Fibroblast of mammary gland (primary cell): ENCODE measurements at places on chromosomes 2 and 18.

DNA sequence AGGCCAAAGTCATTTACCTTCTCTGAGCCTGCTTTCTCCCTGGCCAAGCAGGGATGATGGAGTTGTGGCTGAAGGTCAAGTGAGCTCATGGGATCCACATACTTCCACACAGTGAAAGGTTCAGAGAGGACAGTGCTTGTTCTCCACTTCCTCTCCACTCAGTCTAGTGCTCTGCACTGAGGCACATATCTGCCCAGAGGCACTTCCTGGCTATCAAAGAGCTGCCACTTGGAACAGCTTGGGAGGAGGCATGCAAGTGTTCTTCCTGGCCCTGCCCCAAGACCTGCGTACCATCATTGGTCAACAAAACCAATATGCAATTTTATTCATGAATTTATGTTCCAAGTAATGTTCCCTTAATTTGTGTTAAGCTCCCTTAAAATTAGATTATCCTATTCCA is 71.9 kb downstream of the RNF152 start:
- no peak for DNase-seq

- DNase-seq, result no peak
These were observed 948.0 kb upstream of the CNTNAP5 start for GRCh38 chr2:123077101-123077500.

- no peak for DNase-seq
These were observed 65.5 kb upstream of the HK2 start for GRCh38 chr2:74768401-74768914.

GRCh38 chr2:224210286-224211180 is 171.4 kb upstream of the SERPINE2 start:
- DNase-seq, result no peak

DNA sequence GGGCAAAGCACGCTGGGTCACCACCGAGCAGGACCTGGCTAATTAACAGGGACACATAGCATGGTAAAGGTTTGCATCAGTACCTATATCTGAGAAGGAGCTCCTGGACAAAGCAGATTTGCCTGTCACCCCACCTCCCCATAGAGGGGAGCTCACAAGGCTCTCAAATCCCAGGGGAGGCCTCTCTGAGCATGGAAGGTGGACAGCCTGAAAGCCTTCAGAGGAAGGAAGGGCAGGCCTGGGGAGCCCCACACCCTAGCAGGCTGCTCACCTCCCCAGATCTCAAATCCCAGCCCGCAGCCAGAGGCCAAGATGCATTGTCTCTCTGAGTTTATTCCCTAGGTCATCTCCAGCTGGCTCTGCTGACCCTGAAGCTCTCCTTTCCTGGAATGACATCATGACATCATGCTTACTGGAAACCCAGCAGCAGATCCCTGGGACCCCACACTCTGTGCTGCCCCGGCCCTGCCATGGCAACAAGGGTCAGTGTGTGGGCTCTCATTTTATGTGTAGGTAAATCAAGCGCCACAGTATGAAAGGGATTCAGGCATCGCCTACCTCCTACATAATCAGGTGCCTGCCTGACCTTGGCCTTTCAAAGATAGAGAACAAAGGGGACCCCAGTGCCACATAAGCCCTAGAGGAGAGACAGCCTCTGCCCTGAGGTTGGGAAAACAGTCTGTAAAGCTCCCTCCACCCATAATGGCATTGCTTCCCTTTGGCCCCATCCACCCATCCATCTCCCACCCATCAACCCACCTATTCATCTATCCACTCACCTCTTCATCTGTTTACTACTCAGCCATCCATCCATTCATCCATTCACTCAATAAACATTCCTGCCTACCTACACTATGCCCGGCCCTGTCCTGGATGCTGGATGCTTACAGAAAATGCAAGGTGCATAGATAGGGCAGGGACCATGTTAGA is 15.7 kb upstream of the TEX51 start:
- DNase-seq, result no peak

- DNase-seq, result no peak
These were observed 619.3 kb downstream of the TRIB2 start for GRCh38 chr2:13335862-13336535.

DNA sequence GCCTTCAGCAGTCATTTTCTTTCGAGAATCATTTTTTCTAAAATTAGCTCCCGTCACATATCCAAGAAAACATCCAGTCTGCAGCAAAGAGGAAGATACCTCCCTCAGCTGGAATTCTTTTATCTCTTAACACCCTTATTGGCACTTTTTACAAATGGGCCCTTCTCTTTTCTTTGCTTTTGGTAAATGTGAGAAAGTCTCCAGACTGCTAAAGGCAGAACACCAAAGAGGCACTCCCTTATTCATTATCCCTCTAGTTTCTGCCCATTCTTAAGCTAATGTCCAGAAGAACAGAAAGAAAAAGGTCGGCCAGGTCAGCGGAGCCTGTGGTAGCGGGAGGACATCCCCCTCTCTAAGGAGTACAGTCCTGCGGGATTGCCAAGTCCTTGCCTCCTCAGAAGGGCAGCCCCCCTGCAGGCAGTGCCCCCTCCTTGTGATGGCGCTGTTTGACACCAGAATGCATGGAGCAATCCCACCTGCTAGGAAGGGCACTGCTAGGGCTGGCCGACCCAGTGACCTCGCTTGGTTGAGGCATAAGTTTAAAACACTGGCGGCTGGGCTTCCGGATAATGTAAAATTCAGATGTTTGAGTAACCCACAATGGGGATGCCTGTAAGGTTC is 34.0 kb downstream of the ST6GAL2 start:
- DNase-seq, result no peak

DNA sequence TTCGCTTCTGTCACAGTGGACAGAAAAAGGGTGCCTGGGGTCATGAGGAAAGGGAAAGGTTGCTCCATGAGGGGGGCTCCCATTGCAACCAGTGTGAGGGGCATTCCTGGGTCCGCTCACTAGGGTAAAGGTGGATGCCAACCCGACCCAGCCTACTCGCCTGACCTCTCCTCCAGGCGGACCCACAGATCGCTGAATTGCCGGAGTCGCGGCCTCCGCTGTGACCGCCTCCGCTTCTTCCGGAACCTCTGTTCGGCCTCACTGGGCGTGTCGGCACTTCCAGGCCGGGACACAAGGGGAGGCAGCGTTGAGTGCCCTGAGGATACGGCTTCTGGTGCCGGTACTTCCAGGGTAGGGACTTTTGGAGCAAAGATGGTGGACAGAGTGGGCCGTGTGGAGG is 57.1 kb downstream of the TRABD2A start:
- DNase-seq, result no peak

- no peak for DNase-seq
These were observed 113.8 kb upstream of the EML6 start for GRCh38 chr2:54609647-54610046.

DNA sequence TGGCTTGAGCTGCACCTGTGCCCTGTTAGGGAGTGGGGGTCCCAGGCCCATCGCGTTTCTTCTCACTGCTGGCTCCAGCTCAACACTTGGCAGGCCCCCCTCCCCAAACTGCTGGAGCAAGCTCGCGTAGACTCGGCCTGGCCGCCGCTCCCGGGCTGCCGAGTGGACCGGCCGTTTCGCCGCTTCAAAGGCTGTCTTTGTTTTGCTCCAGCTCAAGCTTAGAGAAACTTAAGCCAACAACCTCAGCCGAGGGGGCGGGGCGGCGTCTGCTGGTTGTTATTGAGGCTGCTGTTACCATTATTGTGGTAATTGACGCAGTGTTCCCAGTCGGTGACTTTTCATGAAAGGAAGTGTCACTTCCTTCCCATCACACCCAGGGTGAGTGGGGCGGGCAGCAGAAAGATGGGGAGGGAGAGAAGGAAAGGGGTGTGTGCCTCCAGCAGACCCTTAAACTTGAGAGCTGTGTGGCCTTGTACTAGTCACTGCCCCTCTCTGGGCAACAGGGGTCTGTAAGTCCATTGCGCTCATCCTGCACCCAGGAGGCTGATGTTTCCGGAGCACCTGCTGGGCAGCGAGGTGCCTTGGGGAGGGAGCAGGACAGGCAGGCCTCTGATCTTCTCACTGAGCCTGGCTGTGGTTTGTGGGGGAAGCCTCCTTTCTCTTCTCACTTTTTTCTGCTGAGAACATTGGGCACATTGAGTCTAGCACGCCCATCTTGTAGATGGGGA is 2.1 kb downstream of the ARID5A start:
- no peak for DNase-seq

DNA sequence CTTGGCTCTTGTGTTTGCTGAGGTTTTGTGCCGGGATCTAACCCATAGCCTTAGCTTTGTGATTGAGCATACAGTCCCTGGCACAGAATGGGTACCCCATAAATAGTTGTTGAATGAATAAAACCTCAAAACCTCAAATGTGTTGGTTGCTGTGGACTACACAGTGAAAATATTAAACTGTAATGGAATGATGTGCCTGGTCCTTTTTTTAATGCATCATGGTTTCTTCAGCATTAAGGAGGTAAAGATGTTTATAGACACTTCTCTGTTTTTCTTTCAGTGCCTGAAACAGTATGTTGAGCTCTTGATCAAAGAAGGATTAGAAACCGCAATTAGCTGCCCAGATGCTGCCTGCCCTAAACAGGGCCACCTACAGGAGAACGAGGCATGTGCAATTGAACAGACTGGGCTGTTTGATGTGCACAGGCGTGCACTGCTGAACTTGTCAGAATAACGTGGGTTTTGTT is 97.0 kb downstream of the RNF144A start:
- peak; percentile 81 for DNase-seq

DNA sequence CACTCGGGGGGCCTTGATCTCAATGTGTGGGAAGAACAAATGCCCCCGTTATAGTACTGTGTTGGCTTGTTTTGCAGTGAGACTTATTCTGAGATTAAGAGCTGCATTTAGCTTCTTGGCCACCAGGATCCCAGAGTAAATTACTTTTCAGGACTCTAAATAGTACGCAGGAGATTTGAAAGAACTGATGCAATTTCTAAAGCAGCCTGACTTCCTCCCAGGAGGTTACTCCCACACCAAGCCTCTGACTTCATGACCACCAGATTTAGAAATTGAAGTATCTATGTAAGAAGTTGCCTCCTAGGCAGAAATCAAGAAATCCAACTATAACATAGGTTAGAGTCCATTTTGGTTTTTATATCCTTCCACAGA is 67.0 kb downstream of the FEZ2 start:
- DNase-seq, result peak; percentile 88

DNA sequence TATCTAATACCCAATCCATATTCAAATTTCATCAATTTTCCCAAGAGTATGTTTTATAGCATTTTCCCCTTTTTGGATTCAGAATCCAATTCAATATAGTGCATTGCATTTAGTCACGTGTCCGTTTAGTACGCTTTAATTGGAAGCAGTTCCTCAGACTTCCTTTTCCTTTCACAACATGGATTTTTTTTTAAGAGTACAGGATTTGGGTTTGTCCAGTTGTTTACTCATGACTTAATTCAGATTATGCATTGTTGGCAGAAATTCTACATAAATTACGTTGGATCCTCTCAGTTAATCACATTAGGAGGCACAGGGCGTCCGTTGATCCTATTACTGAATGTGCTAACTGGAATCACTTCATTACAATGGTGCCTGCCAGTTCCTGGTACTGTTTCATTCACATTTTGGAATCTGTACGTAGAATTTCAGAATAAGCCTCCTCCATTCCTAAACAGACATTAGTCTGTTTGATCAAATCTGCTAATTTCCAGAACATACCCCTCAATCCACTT is 70.0 kb upstream of the ATIC start:
- no peak for DNase-seq

DNA sequence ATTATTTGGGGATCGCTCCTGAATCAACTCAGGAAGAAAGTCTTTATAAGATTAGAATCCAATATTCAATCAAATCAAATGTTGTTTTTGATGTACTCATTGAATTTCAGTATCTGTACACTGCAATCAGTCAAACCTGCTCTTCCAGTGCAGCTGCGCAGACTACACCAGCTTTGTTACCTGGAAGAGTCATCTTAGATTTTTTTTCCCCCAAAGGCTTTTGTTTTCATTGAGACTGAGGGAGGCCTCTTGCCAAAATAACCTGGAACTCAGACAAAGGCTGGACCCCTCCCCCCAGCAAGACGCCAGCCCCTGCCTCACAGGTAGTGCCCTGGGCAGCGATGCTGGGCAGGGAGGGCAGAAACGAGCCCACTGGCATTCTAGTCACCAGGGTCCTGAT is 74.8 kb downstream of the ARHGEF4 start:
- DNase-seq, result no peak

- DNase-seq, result peak; percentile 19
These were observed 192.6 kb upstream of the TWIST2 start for GRCh38 chr2:238655198-238655860.

- no peak for DNase-seq
These were observed 121.1 kb downstream of the LAMA3 start for GRCh38 chr18:23810396-23810795.

DNA sequence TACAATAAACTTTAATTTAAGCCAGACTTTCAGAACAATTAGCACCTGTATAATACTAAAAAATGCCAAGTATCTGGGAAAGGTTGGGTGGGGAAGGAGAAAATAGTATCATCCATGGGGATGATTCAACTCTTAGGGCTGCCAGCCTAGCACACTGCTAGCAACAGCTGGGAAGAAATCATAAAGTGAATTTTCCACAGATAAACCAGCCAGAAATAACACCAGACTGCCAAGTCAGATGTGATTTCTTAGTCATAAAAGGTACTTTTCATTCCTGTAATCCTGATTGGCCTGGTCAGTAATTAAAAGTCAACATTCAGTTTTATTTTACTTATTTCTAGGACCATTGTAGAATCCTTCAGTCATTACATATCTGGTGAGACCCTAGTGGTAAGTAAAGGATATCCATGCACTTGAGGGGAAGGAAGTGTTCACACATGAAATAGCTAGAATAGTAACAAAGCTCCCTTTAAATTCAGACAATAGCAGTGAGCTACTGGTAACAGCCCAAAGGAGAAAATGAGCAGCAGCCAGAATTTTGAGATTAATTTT is 59.4 kb downstream of the LIMS1 start:
- DNase-seq, result peak; percentile 94

DNA sequence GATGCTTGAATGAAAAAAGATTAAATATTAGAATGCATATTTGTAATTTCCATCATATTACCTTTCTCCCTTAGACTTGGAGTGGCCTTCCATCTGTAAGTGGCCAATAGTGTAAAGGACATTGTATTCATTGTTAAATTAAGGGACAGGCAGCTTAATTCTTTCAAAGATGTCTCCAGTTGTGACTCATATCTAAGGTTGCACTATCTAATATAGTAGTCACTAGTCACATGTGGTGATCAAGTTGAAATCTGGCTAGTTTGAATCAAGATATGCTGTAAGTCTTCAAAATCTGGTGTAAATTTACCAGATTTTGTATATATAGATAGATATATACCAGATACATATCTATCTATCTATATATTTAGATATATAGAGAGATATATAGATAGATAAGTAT is 52.4 kb upstream of the AGPS start:
- peak; percentile 47 for DNase-seq

- peak; percentile 26 for DNase-seq
These were observed 86.9 kb downstream of the CRACDL start for GRCh38 chr2:98849113-98849512.

GRCh38 chr2:232137356-232138147 is 176.0 kb downstream of the DIS3L2 start:
- DNase-seq, result peak; percentile 65

DNA sequence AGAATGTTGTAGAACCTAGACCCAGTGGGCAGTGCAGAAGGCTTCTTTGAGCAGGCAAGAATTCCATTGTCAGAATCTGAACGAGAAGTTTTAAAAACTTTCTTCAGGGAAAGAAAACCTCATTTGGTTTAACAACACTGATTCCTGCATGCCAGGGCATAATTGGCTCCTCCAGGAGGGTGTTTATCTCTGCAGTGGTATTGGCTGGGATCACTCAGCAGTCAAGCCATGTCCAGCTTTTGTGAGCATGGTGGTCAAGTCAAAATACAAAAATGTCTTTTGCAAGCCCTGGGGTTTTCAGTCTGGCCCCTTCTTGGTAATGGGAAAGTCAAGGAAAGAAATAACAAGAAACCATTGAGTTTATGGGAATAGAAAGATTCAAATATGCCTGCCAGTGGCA is 28.3 kb downstream of the FHOD3 start:
- DNase-seq, result no peak

- no peak for DNase-seq
These were observed 15.7 kb downstream of the KLHL29 start for GRCh38 chr2:23400703-23401102.
